Activated naive CD4-positive, alpha-beta T cell treated with Interleukin-2 at 50 U/mL for 16 hours (primary cell): ENCODE measurements at places on chromosomes 12 and 14.

DNA sequence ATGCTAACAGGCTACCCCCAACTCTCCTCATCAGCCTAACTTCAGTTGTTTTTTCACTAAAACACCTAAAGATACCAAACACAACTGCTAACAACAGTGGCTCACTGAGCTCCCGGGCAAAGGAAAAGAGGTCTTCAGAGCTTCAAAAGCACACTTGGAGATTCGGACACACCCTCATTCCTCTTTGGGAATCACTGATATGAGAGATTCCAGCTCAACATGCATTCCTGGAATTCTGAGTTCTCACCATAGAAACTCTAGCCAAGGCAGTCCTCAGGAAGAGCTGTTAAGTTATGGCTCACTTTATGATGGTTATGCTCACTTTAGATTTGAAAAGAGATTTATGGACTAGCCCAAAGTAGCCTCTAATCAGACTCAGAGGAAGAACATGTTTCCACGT, 40.1 kb downstream of the STXBP6 start:
- no peak for DNase-seq

DNA sequence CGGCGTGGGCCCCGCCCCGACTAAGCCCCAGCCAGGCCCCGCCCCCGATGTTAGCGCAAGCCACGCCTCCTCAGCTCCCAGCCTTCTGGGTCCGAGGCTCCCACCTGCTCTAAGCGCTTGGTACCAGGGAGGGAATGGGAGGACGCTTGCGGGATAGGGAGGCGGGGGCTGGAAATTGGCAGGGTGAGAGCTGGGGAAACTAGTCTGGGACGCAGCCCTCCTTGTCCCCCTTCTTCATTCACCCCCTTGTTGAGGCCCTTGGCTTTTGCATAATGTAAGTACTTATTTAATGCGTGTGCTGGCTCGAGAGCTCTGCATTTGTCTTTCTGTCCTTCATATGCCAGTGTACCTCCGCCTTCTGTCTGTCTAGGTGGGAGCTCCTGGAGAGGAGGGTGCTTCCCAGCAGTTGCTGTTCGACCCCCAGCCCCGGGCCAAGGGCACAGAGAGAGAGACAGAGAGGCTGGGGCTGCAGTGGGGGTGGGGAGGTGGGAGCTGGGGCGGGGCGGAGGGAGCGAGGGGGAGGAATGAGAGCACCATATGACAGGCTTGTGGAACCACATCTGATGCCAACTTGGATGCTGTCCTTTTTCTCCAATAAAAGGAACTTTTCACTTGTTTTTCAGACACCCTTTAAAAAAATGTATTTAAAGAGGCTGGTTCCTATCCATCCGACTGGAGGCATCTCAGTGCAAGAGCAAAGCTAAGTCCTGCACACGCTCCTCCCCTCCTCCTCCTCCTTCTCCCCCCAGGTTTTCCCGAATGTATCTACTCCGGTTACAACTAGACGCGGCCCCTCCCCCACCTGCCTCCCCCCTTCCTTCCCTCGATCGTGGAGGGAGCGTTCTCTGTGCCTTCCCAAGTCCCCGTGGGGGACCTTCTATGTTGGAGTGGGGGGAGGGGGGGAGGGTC, 25.6 kb upstream of the MAP1LC3B2 start:
- DNase-seq, result peak; percentile 75

DNA sequence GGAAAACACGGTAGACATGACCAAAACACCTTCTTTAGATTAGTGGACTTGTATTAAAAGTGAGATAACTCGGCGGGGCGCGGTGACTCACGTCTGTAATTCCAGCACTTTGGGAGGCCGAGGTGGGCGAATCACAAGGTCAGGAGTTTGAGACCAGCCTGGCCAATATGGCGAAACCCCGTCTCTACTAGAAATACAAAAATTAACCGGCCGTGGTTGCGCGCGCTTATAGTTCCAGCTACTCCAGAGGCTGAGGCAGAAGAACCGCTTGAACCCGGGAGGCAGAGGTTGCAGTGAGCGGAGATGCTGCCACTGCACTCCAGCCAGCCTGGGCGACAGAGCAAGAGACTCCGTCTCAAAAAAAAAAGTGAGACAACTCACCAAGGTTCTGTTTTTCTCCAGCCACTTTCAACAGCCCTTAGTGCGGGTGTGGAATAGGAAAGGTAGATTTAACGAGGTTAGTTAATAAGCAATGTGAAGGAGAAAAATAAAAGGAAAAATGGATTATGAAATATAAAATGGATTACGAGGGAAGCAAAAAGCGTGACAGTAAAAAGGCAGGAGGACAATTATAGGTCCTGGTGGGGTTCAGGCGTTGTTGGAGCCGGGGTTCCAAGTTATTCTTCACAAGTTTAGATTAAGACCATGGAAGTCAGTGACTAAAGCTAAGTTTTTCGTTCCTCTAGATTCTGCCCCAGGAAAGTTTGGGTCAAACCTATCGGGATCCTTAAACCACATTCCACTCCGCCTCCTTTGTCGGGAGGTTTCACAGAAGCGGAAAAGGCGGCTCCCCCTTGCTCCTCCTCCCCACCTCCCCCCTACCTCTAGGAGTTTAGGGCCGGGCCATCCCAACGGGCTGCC, 534 bp downstream of the PPP2R3C start:
- DNase-seq, result peak; percentile 20

DNA sequence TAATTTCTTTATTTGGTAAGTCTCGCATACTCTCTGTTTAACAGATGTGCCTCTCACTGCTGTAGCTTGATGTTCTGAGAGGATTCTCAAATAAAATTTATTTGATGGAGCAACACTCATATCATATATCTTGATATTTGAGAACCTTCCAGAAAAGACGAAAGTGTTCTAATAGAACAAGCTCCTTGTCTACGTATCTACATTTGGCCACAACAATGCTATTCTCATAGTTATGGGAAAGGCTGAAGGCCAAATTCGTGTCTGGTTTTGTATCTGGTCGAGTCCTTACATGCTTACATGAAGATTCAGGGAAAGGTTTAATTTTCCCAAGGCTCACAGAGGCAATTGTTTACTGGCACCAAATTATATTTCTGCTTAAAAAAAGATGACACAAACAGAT, 186.7 kb upstream of the SLC38A2 start:
- DNase-seq, result no peak

DNA sequence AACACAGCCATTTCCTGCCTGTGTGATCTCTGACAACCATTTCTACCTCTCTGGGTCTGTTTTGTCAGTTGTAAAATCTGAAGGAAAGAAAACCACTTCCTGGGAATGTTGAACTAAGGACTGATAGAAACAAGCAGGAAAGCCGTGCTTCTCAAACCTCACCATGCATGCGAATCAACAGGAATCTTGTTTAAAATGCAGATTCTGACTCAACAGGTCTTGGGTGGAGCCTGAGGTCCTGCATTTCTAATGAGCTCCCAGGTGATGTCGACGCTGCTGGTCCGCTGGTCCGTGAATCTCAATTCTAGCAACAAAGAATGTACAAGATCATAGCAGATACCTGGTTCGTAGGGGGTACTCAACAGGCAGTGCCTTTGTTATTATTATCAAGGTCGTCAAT, 38.0 kb upstream of the GPATCH2L start:
- no peak for DNase-seq
